ENCODE measurements at places on chromosomes 4 and X. TPM values are rescaled to one million over a fixed set of nuclear protein-coding genes. Genes with fewer than 3 reads are reported as not detected.

DNA sequence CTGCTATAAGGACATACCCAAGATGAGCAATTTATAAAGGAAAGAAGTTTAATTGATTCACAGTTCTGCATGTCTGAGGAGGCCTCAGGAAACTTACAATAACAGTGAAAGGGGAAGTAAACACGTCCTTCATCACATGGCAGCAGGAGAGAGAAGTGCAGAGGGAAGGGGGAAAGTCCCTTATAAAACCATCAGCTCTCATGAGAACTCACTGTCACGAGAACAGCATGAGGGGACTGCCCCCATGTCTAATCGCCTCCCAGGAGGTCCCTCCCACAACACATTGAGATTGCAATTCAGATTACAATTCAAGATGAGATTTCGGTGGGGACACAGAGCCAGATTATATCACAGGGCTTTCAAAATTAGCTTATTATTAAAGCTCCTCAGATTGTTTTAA lies 209.5 kb upstream of the PPP3CA start:
- no peaks in the 10 kb centered on the region for H3K4me1 ChIP-seq
- H3K27me3 ChIP-seq = no peaks in the 10 kb centered on the region
- H3K36me3 ChIP-seq = no peaks in the 10 kb centered on the region

DNA sequence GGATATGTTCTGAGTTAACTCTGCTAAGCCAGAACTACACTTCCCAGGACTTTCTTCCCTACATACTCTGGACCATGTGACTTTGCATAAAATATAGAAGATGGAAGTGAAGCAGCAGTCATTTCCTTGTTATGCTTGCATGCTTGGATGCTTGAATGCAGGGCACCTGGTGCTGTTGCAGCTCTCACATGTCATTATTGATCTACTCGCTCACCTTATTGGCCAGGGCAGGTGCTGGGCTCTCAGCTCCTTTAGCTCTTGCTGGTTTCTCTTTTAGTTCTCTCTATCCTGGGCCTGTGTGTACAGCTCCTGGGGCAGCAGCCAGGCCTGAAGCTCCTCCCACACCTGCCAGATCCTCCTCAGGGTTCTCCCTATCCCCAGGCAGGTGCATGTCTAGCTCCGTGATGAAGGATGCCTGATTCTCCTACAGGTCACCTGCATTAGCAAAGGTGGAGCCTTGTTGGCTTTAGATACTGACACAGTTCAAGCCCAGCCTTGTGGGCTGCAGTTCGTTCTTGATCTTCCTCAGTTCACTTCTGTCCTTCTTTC lies 53.3 kb downstream of the MED28 start:
- H3K4me3 ChIP-seq = no peak overlapping the region
- no peak overlapping the region for H3K27ac ChIP-seq
- no peaks in the 10 kb centered on the region for H3K27me3 ChIP-seq
- no peak for DNase-seq
- no peaks in the 10 kb centered on the region for H3K36me3 ChIP-seq

DNA sequence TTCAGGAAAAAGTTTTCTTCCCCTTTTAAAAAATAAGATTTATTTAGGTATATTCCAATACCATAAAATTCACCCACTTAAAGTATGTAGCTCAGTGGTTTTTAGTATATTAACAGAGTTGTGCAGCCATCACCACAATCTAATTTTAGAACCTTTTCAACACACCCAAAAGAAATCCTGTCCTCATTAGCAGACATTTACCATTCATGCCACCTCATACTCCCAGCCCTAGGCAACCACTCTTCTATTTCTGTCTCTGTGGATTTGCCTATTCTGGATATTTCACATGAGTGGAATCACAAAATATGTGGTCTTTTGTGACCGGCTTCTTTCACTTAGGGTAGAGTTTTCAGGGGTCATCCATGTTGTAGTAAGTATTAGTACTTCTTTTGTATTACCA lies 7.4 kb downstream of the ZNF81 start:
- no peak for DNase-seq
- H3K27ac ChIP-seq = no peak overlapping the region
- no peaks in the 10 kb centered on the region for H3K27me3 ChIP-seq
- H3K36me3 ChIP-seq = peaks cover 30% of the 10 kb centered on the region

GRCh38 chr4:78811034-78811433 lies 34.9 kb downstream of the BMP2K start:
- H3K27ac ChIP-seq = no peak overlapping the region
- H3K4me1 ChIP-seq = no peaks in the 10 kb centered on the region
- no peaks in the 10 kb centered on the region for H3K36me3 ChIP-seq
- H3K4me3 ChIP-seq = no peak overlapping the region

DNA sequence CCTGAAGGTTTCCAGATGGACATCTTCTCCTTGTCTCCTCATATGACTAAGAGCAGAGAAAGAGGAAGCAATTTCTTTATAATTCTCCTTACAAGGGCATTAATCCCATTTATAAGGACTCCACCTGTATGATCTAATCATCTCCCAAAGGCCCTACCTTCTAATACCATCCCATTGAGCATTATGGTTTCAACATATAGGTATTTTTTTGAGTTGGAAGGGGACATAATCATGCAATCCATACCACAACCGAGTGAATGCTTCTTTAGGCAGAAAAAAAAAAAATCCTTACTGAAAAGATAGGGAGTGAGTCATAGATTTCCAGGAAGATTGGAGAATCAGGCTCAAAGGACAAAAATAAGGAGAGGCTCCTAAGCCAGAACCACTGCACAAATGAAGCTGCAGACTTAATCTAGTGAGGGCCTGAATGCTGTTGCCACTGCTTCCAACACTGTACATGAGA lies 312.5 kb upstream of the HS3ST1 start:
- no peaks in the 10 kb centered on the region for H3K27me3 ChIP-seq
- H3K27ac ChIP-seq = no peak overlapping the region
- no peaks in the 10 kb centered on the region for H3K36me3 ChIP-seq
- no peak for DNase-seq
- H3K4me1 ChIP-seq = no peaks in the 10 kb centered on the region

DNA sequence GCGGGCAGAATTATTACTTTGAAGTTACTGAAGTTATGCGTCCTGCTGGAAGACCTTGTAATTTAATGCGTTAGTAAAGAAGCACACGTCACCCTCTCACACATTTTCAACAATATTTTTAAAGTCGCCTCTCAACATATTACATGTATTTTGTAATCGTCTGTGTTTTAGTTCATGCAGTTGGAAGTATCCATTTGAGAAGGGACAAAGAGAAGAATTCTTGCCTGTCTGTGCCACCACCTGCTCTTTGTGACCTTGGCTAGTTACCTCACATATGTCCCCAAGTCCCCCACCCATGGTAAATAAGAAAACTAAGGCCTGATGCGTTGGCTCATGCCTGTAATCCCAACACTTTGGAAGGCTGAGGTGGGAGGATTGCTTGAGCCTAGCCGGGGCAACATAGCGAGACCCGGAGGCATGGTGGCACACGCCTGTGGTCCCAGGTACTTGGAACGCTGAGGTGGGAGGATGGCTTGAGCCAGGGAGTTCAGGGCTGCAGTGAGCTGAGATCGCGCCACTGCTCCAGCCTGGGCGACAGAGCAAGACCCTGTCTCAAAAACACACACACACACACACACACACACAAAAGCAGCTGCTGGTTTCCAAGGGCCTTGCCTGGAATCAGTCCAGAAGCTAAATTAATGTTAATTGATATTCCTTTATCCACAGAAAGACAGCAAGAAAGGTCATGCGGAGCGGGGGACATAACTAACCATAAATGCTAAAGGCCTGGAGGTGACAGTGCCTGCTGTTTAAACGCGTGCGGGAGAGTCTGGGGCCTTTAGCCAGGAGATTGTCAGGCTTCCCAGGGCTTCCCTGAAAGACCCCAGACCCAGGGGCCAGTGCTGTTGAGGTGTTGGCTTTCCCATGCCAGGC lies 811 bp downstream of the TMEM187 start:
- H3K27me3 ChIP-seq = no peaks in the 10 kb centered on the region
- H3K4me1 ChIP-seq = peaks cover 41% of the 10 kb centered on the region
- peak overlapping the region; percentile 90 for H3K4me3 ChIP-seq
- peak overlapping the region; percentile 99 for H3K27ac ChIP-seq
- peak; percentile 47 for DNase-seq
- H3K36me3 ChIP-seq = no peaks in the 10 kb centered on the region

The SGMS2 gene
- 4.3 TPM for polyA plus RNA-seq

The ZNF732 gene
- polyA plus RNA-seq = not detected

- no peak for DNase-seq
- no peaks in the 10 kb centered on the region for H3K27me3 ChIP-seq
- H3K36me3 ChIP-seq = no peaks in the 10 kb centered on the region
- H3K4me3 ChIP-seq = no peak overlapping the region
Measured at GRCh38 chr4:11079171-11079570, 349.5 kb downstream of the HS3ST1 start.

GRCh38 chr4:75653845-75654503 lies 19.2 kb downstream of the G3BP2 start:
- no peak overlapping the region for H3K27ac ChIP-seq
- no peaks in the 10 kb centered on the region for H3K27me3 ChIP-seq
- no peak for DNase-seq
- H3K36me3 ChIP-seq = peaks cover 98% of the 10 kb centered on the region
- H3K4me3 ChIP-seq = no peak overlapping the region

GRCh38 chrX:18674788-18675735 lies 3.2 kb upstream of the RS1 start:
- peak; percentile 74 for DNase-seq
- no peaks in the 10 kb centered on the region for H3K4me1 ChIP-seq
- H3K27ac ChIP-seq = peak overlapping the region; percentile 88
- H3K36me3 ChIP-seq = no peaks in the 10 kb centered on the region
- no peaks in the 10 kb centered on the region for H3K27me3 ChIP-seq

DNA sequence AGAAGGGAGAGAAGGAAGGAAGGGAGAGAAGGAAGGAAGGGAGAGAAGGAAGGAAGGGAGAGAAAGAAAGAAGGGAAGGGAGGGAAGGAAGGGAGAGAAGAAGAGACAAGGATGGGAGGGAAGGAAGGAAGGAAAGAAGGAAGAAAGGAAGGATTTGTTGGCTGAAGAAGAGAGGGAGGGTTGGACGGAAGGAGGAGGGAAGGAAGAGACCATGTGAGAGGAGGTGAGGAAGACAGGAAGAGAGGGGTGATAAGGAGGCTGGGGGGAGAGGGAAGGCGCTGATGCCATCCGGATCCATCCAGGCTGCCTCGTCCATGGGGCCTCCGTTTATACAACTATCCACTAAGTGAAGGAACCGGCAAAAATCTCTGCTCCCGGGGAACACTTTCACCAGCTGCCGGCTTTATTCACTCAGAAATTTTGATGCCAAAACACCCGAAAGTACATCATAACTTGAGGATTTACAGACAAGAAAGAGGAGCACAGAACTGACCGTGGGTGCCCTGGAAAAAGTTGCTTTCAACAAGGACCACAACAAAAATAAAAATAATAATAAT lies 14.9 kb downstream of the DHRSX start:
- no peak for DNase-seq
- peak overlapping the region; percentile 75 for H3K27ac ChIP-seq
- H3K36me3 ChIP-seq = peaks cover 44% of the 10 kb centered on the region
- peaks cover 30% of the 10 kb centered on the region for H3K4me1 ChIP-seq

DNA sequence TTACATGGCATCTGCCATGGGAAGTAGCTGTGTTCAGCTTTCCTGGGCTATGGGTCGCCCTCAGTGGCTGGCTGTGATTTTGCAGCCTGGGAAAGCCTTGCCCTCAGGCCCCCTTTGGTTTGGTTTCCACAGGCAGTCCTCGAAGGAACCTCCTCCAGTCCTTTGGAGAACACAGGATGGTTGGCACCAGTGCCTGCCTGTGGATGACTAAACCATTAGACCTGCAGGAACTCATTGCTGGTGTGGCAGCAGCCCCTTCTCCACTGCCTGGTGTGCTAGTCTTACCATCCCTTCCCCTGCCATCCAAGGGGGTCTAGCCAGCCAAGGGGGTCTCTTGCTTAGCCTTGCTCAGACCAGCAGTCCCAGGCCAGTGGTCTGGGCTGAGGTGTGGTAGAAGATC lies 71.4 kb upstream of the PJA1 start:
- no peaks in the 10 kb centered on the region for H3K27me3 ChIP-seq
- H3K27ac ChIP-seq = no peak overlapping the region
- no peaks in the 10 kb centered on the region for H3K4me1 ChIP-seq
- no peak overlapping the region for H3K4me3 ChIP-seq
- no peaks in the 10 kb centered on the region for H3K36me3 ChIP-seq
- no peak for DNase-seq

GRCh38 chrX:10168226-10168625 lies 11.5 kb downstream of the CLCN4 start:
- no peak overlapping the region for H3K4me3 ChIP-seq
- no peaks in the 10 kb centered on the region for H3K36me3 ChIP-seq
- H3K27ac ChIP-seq = no peak overlapping the region
- DNase-seq = no peak

DNA sequence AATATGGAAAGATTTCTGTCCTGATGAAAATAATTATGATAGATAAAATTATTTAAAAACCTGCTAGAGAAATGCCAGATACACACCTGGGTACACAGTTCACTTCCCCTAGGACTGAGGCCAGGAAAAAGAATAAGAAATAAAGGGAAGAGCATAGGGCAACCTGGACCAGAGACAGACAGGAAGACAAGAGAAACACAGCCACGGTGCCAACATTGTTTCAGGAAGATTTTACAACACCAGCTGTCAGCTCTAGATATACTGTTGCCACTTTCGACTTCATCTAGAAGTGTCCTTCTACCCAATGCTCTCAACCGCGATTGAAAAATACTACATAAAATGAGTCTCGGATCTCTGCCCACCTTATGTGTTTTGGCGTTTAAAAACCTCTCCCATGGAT lies 128.5 kb downstream of the MAML3 start:
- H3K4me3 ChIP-seq = no peak overlapping the region
- no peak overlapping the region for H3K27ac ChIP-seq
- no peaks in the 10 kb centered on the region for H3K36me3 ChIP-seq
- no peak for DNase-seq

GRCh38 chrX:101419489-101419888 lies 11.5 kb downstream of the HNRNPH2 start:
- peaks cover 15% of the 10 kb centered on the region for H3K36me3 ChIP-seq
- H3K27me3 ChIP-seq = no peaks in the 10 kb centered on the region
- H3K4me3 ChIP-seq = peak overlapping the region; percentile 17
- H3K27ac ChIP-seq = no peak overlapping the region

GRCh38 chr4:2910409-2910808 lies 52.8 kb downstream of the NOP14 start:
- no peak overlapping the region for H3K27ac ChIP-seq
- H3K4me3 ChIP-seq = no peak overlapping the region
- H3K4me1 ChIP-seq = peaks cover 44% of the 10 kb centered on the region

The HOPX gene
- polyA plus RNA-seq = 60.2 TPM

GRCh38 chr4:54929459-54929858 lies 195.9 kb downstream of the KDR start:
- no peaks in the 10 kb centered on the region for H3K36me3 ChIP-seq
- peak; percentile 20 for DNase-seq
- H3K27ac ChIP-seq = no peak overlapping the region
- H3K4me3 ChIP-seq = no peak overlapping the region

The FSTL5 gene
- polyA plus RNA-seq = not detected

- H3K36me3 ChIP-seq = no peaks in the 10 kb centered on the region
- no peak overlapping the region for H3K4me3 ChIP-seq
- DNase-seq = no peak
- H3K27me3 ChIP-seq = no peaks in the 10 kb centered on the region
- H3K4me1 ChIP-seq = no peaks in the 10 kb centered on the region
Measured at GRCh38 chr4:123236606-123237005, 160.0 kb upstream of the SPRY1 start.

The RTL5 gene
- polyA plus RNA-seq = 2.3 TPM

GRCh38 chrX:70434914-70435586 lies 9.6 kb upstream of the DLG3 start:
- H3K4me1 ChIP-seq = no peaks in the 10 kb centered on the region
- peaks cover 6% of the 10 kb centered on the region for H3K27me3 ChIP-seq
- H3K4me3 ChIP-seq = peak overlapping the region; percentile 63
- DNase-seq = peak; percentile 24
- no peak overlapping the region for H3K27ac ChIP-seq
- no peaks in the 10 kb centered on the region for H3K36me3 ChIP-seq

- no peak overlapping the region for H3K27ac ChIP-seq
- no peak overlapping the region for H3K4me3 ChIP-seq
- peak; percentile 3 for DNase-seq
- no peaks in the 10 kb centered on the region for H3K4me1 ChIP-seq
- no peaks in the 10 kb centered on the region for H3K36me3 ChIP-seq
Measured at GRCh38 chrX:118286066-118286762, 59.7 kb upstream of the WDR44 start.
